AG08396 (cell line): ENCODE measurements at places on chromosomes 11 and 22.

- no peak for DNase-seq
Measured at GRCh38 chr22:23750367-23750713, 572 bp downstream of the ZNF70 start.

DNA sequence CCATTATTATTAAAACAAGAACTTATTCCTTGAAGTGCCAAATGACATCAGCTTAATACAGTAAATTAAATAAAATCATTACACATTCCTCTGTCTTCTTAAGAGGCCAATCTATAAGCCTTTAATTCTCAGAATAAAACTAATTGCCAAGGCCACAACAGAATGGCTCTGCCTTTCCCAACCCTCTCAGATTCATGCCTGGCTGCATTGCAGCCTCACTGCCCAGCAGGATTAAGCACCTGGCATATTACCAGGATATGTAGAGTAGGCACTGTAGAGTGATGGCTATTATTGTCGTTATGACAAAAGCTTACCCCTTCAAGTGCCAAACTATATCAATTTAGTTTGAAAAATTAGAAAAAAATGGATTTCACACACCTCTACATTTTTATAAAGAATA lies 9.4 kb upstream of the CALCA start:
- no peak for DNase-seq

- DNase-seq = no peak
Measured at GRCh38 chr11:74941492-74941891, 7.4 kb downstream of the XRRA1 start.

DNA sequence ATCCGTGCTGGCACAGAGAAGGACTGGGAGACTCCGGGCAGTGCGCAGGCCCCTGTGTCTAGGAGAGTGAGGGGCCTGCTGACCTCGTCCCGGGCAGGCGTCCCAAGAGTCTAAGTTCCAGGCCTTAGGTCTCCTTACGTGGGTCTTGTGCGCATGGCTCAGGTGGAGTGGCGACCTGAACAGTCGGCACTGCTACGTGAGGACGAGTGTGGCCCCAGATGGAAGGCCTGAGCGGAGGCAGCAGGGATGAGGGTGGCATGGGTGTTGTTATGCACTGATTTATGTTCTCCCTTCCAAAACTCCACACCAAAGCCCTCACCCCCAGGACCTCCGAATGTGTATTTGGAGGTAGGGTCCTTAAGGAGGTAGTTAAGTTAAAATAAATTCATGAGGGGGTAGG lies 20.7 kb upstream of the SEPTIN5 start:
- no peak for DNase-seq

DNA sequence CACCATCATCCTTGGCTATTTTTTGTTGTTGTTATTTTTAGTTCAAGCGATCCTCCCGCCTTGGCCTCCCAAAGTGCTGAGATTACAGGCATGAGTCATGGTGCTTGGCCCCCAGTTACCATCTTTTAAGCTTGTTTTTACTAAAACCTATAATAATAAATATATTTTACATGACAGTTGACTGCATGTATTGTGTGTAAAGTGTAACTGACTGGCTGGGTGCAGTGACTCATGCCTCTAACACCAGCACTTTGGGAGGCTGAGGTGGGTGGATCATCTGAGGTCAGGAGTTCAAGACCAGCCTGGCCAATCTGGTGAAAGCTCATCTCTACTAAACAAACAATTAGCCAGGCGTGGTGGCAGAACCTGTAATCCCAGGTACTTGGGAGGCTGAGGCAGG lies 386.2 kb downstream of the TENM4 start:
- DNase-seq = no peak

DNA sequence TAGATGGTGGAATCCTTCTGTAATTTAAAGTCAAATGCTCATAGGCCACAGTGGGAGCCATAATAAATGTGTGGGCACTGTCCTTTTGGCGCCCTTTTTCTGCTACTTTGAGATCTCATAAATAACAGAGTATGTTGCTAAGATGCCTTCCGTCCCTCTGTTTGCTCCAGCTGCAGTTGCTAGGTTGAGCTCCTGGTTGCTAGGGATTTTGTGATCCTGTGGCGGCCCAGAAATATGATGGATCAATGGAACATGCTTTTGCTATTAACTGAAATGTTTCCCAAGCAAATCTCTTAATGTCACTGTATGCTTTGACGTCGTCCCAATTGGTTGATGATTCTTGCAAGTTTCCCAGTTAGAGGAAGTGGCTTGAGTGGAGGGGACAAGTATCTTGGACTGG lies 53.5 kb downstream of the MYO18B start:
- DNase-seq = no peak

DNA sequence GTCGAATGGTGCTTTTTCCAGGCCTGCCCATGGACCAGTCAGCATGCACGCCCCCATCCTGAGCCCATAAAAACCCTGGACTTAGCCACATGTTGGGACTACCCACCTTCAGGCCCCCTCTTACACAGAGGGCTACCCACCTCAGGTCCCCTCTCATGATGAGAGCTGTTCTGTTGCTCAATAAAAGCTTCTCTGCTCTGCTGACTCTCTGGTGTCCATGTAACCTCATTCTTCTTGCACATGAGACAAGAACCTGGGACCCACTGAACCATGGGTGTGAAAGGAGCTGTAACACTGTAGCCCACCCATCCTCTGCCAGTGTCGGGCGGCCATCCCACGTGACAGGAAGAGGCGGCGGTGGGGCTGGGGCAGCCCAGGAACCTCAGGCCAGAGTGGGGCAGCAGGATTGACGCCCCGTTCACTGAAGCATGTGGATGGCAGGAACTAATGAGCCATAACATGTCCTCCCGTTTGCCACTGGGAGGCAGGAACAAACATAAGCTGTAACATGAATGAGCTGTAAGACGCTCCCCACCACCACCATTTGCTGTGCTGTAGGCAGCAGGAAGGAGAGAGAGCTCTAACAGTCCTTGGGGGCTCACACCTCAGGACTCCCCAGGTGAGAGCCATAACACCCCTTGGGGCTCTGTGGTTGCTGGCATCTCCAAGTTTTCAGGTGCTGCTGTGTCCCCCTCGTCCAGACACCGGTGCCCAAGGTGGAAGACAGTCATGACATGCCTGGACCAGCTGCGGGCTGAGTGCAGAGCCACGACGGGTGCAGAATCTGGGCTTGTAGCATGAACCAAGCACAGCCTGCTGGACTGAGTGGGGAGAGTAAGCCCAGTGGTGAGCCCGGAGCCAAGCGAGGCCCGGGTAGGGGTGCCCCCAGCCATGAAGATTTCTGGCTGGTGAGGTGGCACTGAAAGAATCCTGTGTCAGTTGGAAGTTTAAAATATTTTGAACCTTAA lies 69.4 kb downstream of the MCHR1 start:
- no peak for DNase-seq

DNA sequence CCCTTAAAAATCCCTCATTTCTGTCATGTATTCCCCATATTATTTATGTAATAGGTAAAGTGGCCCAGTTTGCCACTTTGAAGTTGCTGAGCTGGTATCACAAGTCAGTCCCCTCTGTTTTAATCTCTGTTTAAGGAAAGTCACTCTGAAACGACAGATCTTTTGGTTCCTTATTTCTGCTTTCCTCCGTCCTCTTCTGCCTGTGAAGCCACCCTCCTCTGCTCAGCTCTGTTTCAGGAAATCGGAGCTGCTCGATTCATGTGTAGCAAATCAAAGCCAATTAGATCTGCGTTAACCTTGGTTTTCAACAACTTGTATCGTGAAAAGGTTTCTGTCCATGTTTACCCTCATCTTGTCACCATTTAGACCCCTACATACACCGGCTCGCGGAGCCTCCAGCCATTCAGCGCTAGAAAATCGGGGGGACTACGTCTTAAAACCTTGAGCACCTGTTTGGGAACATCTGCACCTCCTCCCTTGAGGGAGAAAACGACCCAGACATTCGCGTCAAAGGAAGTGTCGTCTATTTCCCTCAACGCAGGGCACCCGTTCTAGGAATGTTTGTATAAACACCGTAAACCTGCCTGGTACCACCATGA lies 576 bp upstream of the SC5D start:
- no peak for DNase-seq

- DNase-seq = no peak
Measured at GRCh38 chr11:132032555-132032954, 662.1 kb downstream of the NTM start.

DNA sequence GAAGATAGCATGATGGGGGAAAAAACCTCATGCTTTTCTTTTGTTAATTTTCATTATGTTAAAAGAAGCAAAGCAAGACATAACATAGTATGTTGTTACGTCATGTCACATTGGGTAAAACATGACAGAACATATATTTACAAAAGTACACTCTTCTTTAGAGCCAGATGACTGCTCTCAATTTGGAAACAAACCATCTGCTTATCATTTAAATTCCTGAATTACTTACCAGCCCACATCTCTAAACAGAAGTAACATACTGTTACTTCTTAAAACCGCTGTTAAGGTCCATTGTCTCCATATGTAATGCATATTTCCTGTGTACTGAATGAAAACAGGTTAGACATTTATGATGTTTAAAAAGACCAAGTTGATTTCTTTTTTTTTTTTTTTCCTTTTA lies 100.0 kb downstream of the TMEM135 start:
- no peak for DNase-seq

DNA sequence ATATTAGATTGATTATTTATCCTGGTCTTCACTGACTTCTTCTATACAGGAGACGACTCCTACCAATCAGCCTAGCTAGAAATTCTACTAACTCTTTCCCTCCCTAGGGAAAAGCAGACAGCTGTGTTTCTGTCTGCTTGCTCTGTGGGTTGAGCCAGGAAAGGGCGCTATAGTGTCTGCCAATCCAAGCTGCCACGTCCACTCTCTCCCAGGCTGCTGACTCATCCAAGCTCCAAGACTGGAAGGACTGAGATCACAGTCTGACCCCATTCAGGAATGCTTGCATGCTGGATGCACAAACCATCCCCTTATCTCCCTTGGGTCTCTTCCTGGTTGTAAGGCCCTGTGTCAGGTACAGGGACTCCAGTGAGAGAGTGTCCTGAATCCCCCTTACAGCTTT lies 955.6 kb downstream of the OPCML start:
- DNase-seq = peak; percentile 69

DNA sequence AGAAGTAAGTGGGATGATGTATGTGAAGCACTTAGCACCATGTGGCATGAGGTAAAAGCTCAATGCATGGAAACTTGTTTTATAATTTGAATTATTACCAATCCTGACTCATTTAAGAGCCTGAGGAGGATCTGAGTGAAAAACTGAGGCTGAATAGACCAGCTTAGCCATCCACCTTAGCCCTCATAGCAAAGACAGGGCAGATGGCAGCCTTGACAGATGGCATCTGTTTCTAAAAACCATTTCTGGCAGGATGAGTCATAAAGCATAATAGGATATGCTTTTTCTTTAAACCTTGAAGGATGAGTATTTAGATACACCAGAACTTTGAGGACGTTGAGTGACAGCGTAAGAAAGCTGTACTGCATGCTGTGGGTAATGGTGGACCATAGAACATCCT lies 61.0 kb upstream of the NAV2 start:
- DNase-seq = no peak

DNA sequence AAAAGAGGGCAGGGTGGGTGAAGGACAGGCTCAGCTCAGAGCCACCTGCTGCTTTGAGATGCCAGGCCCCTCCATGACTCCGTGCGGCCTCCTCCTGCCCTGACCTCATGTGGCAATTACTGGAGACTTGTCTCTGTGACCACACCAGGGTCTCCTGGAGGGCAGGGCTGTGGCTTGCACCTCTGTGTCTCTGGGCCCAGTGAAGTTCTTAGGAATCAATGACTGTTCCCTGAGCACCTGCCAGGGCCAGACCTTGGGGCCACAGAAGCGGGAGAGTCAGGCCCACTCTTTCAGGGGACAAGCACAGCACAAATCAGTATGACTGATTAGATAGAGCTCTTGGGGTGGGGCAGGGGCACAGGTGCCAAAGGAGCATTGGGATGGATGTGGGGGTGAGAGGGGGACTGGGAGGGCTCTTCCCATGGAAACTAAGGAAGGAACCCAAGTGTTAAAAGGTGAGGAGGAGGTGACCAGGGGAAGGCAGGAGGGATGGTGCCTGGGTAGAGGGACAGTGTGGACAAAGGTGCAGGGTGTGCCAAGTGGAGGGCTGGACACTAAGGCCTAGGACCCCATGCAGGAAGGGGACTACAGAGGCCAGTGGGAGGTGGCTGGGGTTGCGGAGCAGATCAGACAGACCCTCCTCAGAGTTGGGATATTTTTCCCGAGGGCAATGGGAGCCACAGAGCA lies 77.3 kb upstream of the SHISAL1 start:
- no peak for DNase-seq

DNA sequence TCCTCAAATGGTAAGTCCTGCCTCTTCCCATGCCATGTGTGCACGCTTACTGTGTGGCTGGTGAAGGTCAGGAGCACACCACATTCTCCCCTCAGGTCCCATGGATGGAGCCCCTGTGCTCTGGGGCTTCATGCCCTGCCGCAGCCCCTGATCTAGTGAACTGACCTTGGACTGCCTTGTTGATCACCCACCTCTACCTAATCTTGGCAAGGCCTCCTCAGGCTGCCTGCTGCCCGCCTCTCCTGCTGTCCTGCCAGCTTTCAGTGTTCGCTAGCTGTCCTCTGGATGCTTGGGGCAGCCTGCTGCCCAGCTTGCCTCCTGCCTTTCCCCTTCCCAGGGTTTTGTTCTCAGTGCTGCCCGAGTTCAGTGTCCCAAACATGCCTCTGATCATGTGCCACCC lies 38.1 kb downstream of the CABIN1 start:
- DNase-seq = no peak

GRCh38 chr22:16956290-16956689 lies 51.7 kb downstream of the GAB4 start:
- DNase-seq = no peak

DNA sequence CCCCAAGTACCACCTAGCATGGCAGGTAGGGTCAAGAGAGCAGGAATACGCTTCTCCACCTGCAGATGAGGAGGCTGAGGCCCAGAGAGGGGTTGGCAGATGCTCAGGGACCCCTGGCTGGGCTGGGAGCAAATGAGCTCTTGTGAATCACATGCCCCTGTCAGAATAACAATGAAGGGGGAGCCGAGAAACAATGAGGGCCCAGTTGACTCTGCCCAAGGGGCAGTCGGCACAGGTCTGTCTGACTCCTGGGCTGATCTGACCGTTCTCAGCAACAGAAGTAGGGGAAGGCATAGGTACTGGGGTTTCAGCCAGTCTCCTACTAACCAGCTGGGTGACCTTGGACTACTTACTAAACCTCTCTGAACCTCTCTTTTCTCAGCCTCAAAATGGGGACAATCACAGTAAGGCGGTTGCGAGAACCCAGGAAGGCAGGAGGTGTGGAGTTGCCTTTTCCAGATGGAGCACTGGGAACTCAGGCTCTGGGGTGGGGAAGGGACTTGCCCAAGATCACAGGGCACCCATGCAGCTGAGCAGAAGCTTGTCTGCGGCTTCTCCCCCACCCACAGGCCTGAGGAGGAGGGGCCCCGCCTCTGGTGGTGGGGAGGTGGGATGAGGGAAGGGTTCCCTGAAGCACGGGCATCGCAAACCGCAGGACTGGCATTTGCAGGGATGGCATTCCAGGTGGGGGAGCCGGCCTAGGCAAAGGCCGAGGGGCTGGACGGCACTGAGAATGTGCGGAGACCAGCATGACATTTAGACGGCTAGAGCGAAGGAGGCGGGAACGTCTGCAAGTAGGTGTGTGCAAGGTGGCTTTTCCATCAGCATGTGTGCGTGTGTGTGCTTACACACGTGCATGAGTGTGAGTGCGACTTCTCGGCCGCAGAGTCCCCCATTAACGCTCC lies 163.0 kb downstream of the MN1 start:
- DNase-seq = no peak

- DNase-seq = no peak
Measured at GRCh38 chr11:18173225-18173866, 709 bp downstream of the MRGPRX4 start.

- peak; percentile 4 for DNase-seq
Measured at GRCh38 chr11:73734993-73735392, 25.9 kb downstream of the RAB6A start.
